ENCODE measurements at places on chromosomes 3 and 15.

DNA sequence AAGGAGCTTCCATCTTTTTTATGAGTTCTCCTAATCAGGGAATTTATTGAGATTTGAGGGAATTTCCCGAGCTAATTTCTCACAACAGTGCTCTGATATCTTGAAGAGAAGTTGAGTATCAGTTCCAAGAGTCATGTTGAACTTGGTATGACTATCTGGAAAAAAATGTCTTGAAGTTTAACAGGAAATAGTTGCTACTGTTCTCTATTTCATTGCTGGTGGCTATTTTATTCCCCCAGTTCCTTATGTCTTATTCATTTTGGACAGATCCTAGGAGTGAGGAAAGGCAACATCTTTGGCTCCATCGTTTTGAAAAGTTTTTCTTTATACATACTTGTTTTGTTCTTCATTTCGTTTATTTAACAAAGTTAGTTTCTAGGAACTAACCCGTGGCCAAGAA, 307.8 kb upstream of the AGTR1 start:
- DNase-seq, result no peak

DNA sequence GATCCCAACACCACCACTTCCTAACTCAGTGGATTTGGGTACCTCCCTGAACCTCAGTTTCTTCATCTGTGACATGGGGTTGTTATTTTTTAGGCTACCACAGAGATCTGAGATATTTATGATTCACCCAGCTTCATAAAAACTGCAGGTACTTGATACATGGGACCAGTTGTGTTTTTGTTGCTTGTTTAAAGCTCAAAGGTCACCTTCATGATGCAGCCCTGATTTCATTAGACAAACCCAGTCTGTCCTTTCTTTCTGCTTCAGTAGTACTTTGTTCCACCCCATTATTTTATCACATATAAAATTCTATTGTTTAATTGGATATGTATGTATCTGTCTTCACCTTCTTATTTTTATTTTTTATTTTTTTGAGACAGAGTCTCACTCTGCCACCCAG, 57.4 kb upstream of the C15orf61 start:
- no peak for DNase-seq

DNA sequence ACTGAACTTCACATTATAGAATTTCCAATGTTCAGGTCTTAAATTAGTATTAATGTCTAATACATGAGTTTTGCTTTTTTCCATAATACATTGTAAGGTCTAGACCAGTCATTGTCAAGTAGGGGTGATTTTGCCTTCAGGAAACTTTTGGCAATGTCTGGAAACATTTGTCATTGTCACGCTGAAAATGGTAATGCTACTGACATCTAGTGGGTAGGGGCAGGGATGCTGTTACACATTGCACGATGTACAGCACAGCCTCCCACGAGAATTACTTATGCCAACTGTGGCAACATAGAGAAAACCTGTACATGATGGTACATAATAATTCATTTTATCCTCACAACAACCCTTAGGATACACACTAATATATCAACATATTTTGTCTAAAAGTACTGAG, 384.1 kb downstream of the CADM2 start:
- DNase-seq, result peak; percentile 66

- peak; percentile 55 for DNase-seq
Observed at GRCh38 chr15:58491499-58492202, 59.9 kb downstream of the LIPC start.

DNA sequence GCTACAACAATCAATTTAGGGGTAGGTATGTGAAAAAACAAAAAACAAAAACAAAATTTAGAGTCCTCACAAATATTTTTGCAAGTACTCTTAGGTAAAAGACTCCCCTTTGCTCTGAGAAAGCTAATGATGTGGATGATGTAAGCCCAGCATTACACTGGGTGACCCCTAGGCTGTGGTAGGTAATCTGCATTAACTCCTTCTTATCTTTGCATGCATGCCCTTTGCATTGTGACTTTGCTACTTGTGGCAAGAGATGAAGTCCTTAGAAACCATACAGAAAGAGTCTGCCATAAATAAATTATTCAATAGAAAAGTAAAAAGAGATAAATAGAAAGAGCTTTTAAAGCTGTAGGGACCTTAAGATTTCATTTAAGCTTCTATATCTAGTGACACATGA, 159.7 kb upstream of the MBNL1 start:
- no peak for DNase-seq

DNA sequence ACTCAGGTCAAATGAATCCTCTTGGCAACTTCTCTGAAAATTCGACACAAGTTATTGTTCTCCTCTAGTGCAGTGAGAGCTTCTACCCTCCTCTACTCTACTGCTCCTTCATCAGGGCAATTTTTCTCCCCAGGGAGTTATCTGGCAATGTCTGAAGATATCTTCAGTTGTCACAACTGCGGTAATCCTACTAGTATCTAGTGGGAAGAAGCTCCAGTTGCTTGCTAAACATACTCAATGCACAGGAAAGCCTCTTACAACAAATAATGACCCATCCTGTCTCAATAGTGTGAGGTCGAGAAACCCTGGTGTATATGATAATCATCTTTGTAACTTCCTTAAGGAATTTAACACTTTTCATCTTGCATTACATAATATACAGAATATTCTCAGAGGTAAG, 1147.6 kb downstream of the IGSF11 start:
- no peak for DNase-seq

- DNase-seq, result no peak
Observed at GRCh38 chr3:117433427-117433826, 723.8 kb downstream of the TUSC7 start.

DNA sequence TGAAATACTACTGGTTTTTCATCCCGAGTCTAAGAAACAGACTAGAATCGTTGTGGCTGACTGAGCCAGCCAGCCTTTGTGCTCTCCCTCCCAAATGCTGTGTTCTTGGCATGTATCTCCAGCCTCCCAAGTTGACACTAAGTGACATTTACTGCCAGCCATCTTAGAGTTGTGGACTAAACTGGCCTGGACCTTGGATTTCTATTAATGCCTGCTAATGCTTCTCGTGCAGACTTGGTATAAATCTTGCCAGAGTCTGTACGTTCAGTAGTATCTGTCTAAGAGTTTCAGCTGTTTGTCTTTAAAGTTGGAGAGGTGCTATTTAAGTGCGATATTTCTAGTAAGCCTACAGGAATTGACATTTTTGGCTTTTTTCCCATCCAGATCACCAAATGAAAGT, 166.6 kb upstream of the BHLHE40 start:
- DNase-seq, result no peak

DNA sequence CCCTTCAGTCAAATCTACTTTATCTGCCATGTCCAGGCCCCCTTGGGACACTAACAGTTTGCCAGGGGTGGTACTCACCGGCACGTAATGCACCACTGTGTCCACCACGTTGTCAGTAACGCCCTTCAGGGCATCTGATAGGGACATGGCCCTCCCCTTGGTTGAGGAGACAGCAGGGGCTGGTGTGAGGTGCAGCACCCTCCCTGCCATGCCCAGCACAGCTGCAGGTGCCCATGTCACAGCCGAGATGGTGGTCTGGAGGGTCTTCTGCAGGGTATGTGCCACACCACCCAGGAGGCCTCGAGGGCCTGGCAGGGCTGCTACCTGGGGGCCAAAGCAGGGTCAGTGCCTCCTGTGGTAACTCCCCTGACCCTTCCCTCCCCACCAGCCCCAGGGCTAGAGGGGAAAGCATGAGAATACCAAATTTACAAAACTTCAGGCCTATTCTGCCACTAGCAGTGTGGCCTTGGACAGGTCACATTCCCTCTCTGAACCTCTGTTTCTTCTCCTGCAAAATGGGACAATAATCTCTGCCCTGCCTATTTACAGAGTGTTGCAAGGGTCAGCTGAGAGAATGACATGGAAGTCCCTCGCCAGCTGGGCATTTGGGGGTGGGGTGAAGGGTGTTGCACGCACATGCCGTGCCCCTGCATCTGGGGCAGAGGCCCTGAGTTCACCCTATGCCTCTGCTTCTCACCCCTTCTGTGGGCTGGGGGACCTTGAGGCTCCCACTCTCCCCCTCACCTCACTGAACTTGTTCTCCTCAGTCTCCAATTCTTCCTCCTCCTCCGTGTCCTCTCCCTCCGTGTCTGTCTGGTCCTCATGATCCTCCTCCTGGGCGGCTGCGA, 11.8 kb upstream of the KIF7 start:
- DNase-seq, result no peak

GRCh38 chr15:95377258-95377852, 953.1 kb upstream of the NR2F2 start:
- DNase-seq, result no peak

Measured in NCI-H524 (cell line).